ENCODE measurements at places on chromosomes 2 and 18.
A peak's percentile ranks its signal among the peaks of the same experiment; 100 is the strongest.

- peaks cover 66% of the 10 kb centered on the region for H3K4me1 ChIP-seq
- peaks cover 6% of the 10 kb centered on the region for H3K27me3 ChIP-seq
- H3K36me3 ChIP-seq, result peaks cover 57% of the 10 kb centered on the region
- peak overlapping the region; percentile 4 for H3K27ac ChIP-seq
- DNase-seq, result no peak
Observed at GRCh38 chr2:8298783-8299182, 383.1 kb upstream of the ID2 start.

GRCh38 chr2:181780657-181781056, 100.3 kb upstream of the NEUROD1 start:
- no peak overlapping the region for H3K27ac ChIP-seq
- DNase-seq, result no peak
- no peak overlapping the region for H3K4me3 ChIP-seq
- H3K36me3 ChIP-seq, result no peaks in the 10 kb centered on the region

DNA sequence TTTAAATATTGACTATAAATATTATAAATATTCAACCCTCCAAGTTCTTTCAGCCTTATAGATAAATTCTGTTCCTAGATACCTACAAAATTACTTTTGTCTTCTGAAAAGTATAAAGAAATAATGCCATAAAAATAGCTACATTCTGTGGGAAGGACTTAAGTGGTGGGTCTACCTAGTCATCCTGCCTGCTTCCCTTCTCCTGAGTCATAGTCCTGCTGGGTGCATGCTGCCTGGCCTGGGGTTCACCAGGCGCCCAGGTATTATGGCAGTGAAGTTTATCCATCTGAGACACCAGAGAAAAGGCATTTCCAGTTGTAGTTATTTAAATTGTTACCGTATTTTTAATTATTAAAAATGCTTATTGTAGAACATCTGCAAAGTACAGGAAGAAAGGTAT, 167.5 kb downstream of the SLC39A10 start:
- no peaks in the 10 kb centered on the region for H3K27me3 ChIP-seq
- no peak overlapping the region for H3K4me3 ChIP-seq
- H3K36me3 ChIP-seq, result no peaks in the 10 kb centered on the region
- peaks cover 5% of the 10 kb centered on the region for H3K4me1 ChIP-seq
- DNase-seq, result no peak
- no peak overlapping the region for H3K27ac ChIP-seq

DNA sequence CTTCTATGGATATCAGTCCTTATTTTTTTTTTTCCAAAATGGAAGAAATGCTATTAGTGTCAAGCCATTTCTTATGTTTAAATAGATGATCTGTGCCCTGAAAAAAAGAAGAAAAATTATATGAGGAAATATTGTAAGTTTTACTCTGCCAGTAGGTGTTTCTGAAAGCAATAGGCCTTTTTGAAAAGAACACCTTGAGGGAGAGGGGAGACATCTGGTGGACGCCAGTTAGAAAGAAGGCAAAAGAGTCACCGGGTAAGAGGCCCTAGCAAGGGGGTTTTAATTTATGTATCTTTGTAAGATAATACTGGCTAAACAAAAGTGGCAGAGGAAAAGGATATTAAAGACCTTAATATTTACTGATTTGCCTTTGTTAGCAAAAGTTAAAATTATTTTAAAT, 56.1 kb downstream of the DYNAP start:
- H3K4me3 ChIP-seq, result no peak overlapping the region
- H3K4me1 ChIP-seq, result no peaks in the 10 kb centered on the region
- no peaks in the 10 kb centered on the region for H3K36me3 ChIP-seq
- DNase-seq, result no peak

GRCh38 chr18:45684341-45685115, 39.5 kb upstream of the SLC14A1 start:
- DNase-seq, result no peak
- H3K36me3 ChIP-seq, result peaks cover 13% of the 10 kb centered on the region
- no peak overlapping the region for H3K4me3 ChIP-seq
- H3K27me3 ChIP-seq, result peaks cover 7% of the 10 kb centered on the region
- H3K4me1 ChIP-seq, result peaks cover 61% of the 10 kb centered on the region
